ENCODE measurements at places on chromosomes 6 and 20.

DNA sequence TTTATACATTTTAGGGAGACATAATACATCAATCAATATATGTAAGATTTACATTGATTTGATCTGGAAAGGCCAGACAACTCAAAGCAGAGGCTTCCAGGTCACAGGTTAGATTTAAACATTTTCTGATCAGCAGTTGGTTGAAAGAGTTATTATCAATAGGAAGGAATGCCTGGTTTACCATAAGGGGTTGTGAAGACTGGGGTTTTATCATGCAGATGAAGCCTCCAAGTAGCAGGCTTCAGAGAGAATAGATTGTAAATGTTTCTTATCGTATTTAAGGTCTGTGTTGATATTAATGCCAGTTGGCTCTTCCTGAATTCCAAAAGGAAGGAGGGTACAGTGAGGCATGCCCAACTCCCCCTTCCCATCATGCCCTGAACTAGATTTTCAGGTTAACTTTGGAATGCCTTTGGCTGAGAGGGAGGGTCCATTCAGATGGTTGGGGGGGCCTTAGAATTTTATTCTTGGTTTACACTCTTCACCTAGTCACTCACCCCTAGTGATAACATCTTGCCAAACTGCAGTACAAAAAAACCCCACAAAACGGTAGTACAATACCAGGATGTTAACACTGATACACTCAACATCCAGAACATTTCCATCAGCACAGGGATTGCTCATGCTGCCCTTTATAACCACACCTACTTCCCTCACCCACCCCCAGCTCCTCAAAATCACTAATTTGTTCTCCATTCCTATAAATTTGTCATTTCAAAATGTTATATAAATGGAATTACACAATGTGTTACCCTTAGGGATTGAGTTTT is 259.6 kb upstream of the PLN start:
- no peak for DNase-seq

DNA sequence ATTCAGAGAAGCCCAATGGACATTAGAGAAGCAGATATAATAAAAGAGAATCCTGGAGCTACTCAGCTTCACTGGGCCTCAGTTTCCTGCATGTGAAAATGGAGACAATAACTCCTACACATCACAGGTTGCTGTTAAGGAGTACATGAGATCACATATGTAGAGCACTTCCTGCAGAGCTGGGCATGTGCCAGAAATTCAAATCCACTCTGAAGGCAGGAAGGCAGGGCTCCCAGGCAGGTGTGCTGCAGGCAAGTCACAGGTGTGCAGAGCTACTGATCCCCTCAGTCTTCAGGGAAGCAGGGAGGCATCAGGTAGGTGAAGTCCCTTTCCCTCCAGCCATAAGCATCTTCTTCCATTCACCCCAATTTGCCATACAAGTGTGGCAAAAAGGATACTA is 48.0 kb downstream of the DST start:
- DNase-seq = peak; percentile 35

DNA sequence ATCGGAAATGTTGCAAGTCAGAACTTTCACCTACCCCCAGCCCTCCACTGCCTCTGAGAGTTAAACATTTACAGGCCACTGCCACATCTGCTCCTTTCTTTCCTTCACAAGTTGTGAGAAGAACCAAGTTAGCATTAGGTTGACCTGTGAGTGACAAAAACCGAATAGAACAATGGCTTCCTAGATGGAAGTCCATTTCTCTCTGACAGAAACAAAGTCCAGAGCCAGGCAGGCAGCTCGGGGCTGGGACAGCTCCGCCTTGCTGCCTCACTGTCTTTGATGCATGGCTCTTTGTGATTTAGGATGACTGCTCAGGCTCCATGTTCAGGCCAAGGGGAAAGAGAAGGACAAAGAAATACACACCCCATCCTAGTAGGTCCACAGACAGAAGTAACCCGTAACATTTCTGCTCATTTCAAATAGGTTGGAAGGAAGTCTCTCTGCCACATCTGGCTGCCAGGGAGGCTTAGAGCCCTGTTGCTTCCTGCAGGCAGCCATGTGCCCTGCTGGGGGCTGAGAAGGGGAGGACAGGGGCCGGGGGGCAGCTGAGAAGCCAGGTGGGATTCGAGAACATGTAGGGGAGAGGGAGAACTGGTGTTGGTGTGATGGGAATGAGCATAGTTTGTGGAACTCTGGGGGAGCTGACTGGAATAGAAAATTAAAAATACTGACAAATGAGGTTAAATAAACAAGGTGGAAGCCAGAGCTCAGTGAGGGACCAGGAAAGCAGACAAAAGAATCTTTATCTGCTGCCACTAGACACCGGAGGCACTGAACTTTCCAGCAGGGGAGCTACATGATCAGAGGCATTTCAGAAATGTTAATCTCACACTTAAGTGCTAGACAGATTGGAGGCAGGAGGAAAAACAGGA is 19.5 kb upstream of the IER3 start:
- DNase-seq = no peak

- DNase-seq = no peak
Observed at GRCh38 chr6:10759312-10759839, 11.8 kb downstream of the TMEM14B start.

DNA sequence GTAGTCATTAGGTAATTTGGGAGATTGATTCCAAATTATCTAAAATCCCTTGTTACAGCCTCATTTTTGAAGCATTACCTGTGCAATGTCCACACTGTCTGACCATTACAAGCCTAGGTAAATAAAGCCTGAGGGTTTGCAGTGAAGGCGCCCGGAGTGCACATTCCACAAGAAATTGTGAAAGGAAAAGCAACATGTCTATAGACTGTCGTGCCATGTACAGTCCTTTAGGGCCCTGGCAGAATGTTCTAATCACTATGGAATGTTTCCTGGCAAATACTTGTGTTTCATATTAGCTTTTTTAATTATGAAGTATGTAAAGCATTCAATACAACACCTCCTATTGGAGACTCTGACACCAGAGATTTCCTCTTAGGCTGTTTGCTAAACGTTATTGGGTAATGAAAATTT is 28.9 kb downstream of the PREP start:
- no peak for DNase-seq

GRCh38 chr6:112600168-112600567 is 253.0 kb downstream of the RFPL4B start:
- no peak for DNase-seq

GRCh38 chr6:38319256-38320212 is 320.2 kb downstream of the BTBD9 start:
- no peak for DNase-seq

DNA sequence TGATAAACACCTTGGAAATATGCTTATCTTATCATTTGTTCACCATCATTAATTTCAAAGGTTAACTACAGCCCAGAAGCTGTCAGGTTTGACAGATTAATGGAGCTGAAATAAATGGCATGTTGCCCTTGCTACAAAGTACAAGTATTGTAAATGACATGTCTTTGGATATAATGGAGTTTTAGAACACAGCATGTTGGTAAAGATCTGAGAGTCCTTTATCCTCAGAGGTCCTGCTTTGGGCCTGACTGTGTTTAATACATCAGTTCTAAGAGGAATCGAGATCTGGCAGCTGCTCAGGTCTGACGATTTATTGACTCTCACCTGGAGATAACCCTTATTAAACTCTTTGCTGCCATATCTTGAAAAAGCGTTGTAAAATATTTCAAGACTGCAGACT is 222.7 kb upstream of the OPRM1 start:
- DNase-seq = no peak

DNA sequence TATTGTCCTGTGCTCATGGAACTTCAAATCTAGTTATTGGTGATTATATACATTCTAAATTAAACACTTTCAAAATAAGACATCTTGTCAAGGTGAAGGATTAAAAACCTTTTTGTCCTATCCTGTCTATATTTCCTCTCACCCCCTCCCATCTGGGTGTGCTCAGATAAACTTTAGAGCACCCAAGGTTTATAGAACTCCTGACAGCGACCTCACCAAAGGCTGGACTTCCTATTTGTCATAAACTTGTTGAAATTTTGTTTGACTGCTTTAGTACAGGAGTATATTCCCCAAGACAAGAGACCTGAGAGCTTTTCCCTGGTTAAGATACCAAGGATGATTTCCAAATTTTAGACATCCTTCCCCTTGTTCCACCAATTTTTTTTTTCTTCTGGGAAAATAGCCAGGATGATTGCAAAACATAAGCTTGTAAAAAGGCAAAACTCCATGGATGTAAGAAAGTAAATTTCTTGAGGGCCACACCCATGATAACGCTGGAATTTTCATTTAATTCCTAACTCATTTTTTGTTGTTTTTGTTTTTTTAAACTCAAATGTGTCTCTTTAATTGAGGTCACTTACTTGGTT is 33.0 kb downstream of the CARMIL1 start:
- DNase-seq = no peak

GRCh38 chr6:3882866-3883265 is 33.7 kb downstream of the FAM50B start:
- no peak for DNase-seq

GRCh38 chr6:132813173-132813856 is 1.1 kb upstream of the RPS12 start:
- peak; percentile 22 for DNase-seq

DNA sequence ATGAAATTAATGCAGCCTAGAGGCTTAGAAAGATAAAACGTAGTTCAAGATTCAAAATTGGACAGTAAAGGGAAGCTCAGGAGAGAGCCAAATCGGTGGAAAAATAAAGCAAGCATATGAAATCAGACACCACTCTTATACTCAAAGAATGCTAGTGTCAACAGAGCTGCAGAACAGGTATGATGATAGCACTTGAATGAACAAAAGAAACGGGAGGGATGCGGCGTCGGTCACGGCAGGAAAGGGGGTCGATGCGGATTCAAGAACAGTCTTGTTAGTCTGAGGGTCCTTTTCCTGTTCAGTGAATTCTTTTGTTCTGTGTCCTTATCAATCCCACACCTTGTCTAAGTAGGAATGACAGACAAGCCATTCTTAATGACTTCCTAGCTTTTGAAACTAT is 114.4 kb downstream of the FOXC1 start:
- no peak for DNase-seq

DNA sequence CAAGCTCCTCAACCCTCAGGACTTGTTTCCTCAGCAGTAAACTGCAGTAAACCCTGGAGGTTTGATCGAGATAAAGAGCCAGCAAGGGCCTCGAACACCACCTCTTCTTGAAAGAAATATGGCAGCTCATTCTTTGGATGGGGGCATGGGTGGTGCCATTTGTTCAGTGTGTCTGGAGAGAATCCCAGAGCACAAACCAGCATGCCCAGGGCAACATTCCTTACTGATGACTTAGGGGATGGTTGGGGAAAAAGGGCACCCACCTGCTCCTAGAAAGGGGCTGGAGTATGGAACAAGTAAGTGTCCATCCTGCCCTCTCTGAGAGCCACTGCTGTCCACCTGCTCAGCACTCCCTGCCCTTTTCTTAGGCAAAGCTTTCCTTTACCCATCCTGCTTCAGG is 31.3 kb upstream of the ZFAND3 start:
- DNase-seq = no peak
